Left colon (tissue), 2 donors: ENCODE measurements at places on chromosomes 3 and 15.
A peak's percentile ranks its signal among the peaks of the same experiment; 100 is the strongest.

DNA sequence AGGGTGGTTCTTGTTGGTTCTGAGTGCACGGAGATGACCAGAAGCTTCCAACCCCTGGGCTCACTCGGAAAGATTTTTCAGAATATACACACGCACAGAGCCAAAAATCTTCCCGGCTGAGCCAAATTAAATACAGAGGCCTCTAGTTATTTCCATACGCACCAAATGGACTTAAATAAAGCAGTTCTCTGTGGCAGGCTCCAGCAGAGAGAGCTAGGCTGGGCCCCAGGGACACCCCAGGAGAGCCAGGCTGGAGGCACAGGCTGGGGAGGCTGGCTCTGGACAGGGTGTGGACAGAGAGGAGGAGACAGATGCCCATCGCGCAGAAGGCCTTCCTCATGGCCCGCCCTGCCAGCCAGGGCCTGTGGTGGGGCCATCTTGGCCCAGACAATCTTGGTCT lies 115.9 kb downstream of the IQSEC1 start:
- DNase-seq = no peak

DNA sequence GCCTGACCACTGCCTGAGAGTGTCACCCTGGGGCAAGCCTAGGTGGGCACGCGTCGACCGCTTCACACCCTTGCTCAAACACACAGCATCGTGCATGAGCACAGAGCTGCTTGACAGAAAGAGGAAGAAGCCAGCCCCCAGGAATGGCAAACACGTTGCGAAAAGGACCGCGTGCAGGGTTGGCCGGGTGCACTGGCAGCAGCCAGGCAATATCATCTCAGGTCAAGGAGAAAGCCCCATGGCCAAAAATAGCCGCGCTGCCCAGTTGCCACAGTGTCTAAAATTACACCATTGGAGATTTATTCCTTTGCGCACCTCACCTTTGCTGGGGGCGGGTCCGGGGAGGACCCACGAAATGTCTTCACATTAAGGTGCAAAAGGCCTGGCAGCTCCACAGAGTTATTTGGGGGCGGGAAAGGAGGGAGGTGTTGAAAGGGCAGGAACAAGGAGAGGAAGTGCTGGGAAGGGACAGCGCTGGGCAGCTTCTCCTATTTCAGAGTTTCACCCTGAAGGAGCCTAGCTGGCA lies 44.7 kb upstream of the NR2F2 start:
- DNase-seq = no peak

- no peak for DNase-seq
Measured at GRCh38 chr3:175208326-175208725, 349.2 kb downstream of the NAALADL2 start.

GRCh38 chr3:16929311-16929710 lies 44.6 kb downstream of the PLCL2 start:
- no peak for DNase-seq

DNA sequence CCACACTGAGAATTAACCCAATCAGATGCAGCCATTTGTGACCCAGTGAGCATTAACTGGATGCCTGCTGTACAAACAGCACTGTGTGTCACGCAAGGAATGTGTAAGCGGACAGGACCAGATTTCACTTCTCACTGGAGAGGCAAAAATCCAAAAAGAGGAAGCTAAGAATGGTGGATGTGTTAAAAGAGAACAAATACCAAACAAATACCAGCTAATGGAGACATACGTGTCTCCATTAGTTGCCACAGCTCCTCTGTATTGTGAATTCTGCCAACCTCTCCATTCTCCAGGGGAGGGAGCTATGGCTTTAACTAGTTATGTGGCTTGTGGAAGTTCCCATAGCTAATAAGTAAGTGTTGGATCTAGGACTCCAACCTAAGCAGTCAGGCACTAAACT lies 2.6 kb downstream of the LTF start:
- no peak for DNase-seq

- no peak for DNase-seq
Measured at GRCh38 chr15:48696627-48697312, 51.3 kb upstream of the FBN1 start.

DNA sequence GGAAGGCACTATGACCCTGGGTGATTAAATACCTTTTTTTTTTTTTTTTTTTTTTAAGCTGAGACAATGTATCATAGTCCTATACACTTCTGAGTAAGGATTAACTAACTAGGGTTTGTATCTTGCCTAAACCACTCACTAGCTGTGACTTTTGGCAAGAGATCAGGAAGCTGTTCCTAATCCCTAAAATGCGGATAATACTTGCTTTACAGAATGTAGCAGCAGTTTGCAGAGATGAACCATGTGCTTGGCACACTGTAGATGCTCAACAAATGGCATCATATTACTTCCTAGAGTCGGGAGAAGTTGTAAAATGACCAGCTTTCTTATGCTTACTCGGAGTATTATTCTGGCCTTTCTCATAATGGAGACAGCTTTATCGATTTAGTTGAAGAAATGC lies 25.6 kb upstream of the PYGO1 start:
- DNase-seq = no peak

DNA sequence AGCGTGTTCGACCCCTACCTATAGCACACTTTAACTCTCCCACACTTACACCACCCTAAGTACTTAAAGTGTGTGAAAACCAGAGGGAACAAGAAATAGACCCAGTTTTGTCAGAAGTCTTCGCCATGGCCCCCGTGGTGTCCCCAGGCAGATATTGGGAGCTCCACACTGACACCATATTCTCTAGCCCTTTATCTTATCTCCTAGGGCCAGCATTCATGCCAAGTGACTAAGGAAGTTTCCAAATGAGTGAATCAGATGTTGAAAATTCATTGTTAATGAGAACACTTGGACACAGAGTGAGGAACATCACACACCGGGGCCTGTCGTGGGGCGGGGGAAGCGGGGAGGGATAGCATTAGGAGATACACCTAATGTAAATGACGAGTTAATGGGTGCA lies 31.8 kb downstream of the P3H2 start:
- no peak for DNase-seq

- no peak for DNase-seq
Measured at GRCh38 chr3:71854096-71854495, 69.1 kb upstream of the PROK2 start.

- no peak for DNase-seq
Measured at GRCh38 chr3:29333576-29333975, 52.7 kb downstream of the RBMS3 start.

- DNase-seq = peak; percentile 72
Measured at GRCh38 chr15:65832549-65833364, 36.5 kb upstream of the RAB11A start.

- no peak for DNase-seq
Measured at GRCh38 chr15:67504796-67505195, 16.1 kb upstream of the C15orf61 start.

DNA sequence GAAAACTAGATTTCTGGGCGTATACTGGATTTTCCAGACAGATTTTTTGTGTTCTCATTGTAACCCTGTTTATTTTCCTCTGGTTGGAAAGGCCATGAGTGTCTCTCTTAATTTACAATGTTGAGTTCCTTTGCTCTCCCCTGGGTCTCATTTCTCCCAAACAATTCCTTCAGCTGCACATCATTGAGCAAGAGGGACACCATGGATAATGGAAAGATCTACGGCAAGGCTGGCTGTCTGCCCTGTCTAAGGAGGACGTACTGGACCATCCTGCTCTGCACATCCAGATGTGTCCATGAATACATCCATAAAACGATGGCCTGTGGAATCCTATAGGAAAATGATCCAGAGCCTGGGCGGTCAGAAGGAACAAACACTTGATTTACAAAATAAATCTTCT lies 258.1 kb upstream of the MCTP2 start:
- no peak for DNase-seq

DNA sequence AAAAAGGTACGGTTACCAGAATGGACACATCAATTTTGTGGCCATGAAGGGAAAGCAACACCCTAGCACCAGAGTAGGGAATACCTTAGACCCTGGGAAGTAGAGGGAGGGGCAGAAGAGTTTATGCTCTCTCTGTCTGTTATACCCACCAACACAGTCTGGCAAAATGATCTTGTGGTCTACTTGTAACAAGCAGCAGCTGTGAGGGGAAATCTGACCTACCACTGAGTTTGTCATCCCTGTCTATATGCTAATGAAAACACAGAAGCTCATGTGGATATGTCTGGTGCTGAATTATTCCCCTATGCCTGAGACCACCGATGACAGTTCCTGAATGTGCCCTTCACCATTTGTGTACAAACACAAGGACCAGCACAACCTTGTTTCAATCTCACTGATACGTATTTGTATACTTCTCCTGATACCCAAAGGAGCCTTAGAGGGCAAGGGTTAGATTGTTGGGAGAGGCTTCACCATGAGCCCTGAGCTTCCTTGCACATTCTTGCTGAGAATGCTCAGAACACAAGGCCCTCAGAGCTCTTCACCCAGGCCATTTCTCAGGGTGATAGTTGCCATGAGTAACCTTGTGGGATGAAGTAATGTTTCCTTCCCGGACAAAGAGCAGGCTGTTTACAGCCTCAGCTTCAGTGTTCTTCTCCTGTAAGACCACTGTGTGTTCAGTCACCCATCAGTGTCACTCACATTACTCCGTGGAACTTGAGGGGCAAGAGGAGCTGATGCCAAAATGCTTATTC lies 24.7 kb upstream of the ZNF639 start:
- no peak for DNase-seq

DNA sequence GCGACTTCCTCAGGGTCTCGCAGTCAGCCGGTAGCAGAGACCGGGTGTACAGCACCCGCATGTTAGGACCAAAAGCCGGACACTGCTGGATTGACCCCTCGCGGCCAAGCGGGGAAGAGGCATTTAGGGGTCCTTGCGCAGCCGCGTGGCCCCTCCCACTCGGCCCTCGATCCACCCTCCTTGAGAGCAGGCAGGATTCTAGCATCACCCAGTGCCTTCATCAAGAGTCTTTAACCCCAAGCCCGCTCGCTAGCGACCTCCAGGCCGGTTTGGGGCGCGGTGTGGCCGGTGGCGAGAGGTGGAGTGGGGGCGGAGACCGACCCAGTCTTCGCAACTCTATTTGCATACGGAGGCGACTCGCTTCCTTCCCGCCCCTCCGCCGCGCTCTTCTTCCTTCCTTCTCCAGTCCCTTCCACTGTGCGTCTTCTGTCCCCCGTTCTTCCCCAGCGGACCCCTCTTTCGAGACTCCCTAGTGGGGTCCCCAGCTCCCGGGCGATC lies at the start of gene ST6GAL1:
Gene ST6GAL1, plus strand, starts transcription at position 384 of the 498 bp plus-strand sequence. CDS start 112,178 bp downstream, outside the sequence.
- peak; percentile 82 for DNase-seq

DNA sequence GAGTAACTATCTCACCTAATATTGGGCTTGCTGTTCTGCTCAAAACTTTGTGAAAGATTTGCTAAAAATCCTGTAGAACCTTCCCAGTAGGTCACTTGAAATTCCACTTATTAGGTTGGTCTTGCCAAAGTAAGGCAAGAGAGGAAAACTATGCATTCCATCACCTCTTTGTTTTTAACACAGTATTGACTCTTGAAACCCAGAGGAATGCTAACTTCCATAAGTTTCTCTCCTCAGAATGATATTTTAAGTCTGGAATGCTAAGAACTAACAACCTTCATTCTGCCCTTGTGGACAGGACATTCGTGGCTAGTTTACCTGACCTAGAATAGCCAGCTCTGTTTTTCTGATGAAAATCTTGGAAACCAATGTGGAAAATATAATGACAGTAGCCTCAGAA lies 154.5 kb downstream of the TMCO5A start:
- DNase-seq = no peak

DNA sequence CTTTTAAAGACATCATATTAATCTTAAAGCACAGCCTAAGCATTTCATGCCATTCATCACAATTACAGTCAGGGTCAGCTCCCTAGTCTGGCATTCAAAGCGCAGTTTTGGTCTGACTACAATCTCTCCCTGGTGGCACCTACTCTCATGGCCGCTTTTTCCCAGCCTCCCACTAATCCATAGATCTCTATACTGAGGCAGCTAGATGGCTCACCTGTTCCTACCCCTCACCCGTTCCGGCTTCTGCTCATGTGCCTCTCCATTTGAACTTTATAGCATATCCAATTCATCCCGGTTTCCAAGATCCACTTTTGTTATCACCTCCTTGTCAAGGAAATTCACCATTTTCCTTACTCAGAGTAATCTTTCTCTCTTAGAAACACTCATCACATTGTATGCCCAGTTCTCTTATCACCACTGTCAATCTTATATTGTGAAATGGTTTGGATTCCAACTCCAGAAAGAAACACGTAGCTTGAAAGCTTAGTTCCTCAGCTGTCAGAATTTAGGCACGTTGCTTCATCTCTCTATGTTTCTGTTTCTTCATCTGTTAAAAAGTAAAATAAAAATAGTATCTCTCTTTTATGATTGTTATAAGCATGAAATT lies 220.0 kb upstream of the UBE2E2 start:
- DNase-seq = no peak

DNA sequence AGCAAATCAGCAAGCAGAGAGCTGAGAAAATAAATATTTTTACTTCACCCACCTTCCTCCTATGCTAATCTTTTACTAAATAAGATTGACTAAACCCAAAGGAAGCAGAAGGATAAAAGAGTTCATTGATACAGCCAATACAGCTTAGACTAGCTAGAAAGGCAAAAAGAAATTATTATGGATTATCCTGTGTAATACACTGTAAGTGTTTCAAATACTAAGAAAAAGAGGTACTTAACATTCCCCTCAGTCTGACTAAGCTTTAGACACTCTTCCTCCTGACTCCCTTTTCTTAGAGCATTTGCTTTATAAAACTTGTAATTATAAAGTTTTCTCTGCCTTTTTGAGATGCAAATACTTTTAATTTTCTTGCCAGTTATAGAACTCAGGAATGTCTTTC lies 848.9 kb upstream of the CADM2 start:
- DNase-seq = no peak

DNA sequence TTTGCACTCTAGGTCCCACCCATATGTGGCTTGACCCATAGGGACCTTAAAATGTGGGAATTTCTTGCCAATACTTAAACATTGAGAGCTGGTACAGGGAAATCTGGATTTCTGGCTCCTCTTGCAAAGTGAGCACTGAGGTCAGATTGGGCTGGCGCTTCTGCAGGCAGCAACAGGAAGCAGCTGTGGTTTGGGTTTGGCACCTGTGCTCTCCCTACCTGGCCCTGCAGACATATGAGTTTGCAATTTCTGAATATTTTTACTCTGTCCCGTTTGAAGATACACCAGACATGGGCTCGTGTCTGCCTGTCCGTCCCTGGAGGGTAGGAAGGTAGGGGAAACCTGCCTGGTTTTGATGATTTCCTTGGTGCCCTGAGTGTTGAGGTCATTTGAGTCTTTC lies 74.8 kb upstream of the SEC13 start:
- DNase-seq = no peak

GRCh38 chr3:100606894-100607512 lies 2.4 kb upstream of the ADGRG7 start:
- DNase-seq = no peak
